T-helper 1 cell (primary cell): ENCODE measurements at places on chromosomes 13 and 19.

GRCh38 chr19:28034936-28035335, 1178.0 kb downstream of the UQCRFS1 start:
- no peak for DNase-seq

- no peak for DNase-seq
These were observed 48.3 kb downstream of the KDM4B start for GRCh38 chr19:5017235-5017634.

GRCh38 chr13:58452123-58452623, 820.6 kb downstream of the PCDH17 start:
- no peak for DNase-seq

- no peak for DNase-seq
These were observed 670.8 kb downstream of the PCDH17 start for GRCh38 chr13:58302349-58302748.
